Peyer's patch (tissue), 4 donors: ENCODE measurements at places on chromosomes 5 and 9.

- DNase-seq, result no peak
- no peaks in the 10 kb centered on the region for H3K4me1 ChIP-seq
- no peaks in the 10 kb centered on the region for H3K27me3 ChIP-seq
- no peak overlapping the region for H3K27ac ChIP-seq
These were observed 19.4 kb upstream of the FBXO38 start for GRCh38 chr5:148364343-148364742.

GRCh38 chr9:76744336-76744735, 19.9 kb upstream of the PCA3 start:
- no peak overlapping the region for H3K27ac ChIP-seq
- H3K4me3 ChIP-seq, result no peak overlapping the region
- no peaks in the 10 kb centered on the region for H3K36me3 ChIP-seq

GRCh38 chr5:59540366-59540765, 353.2 kb downstream of the PDE4D start:
- no peak overlapping the region for H3K27ac ChIP-seq
- peaks cover 25% of the 10 kb centered on the region for H3K4me1 ChIP-seq
- H3K27me3 ChIP-seq, result no peaks in the 10 kb centered on the region
- no peaks in the 10 kb centered on the region for H3K36me3 ChIP-seq
- no peak for DNase-seq

DNA sequence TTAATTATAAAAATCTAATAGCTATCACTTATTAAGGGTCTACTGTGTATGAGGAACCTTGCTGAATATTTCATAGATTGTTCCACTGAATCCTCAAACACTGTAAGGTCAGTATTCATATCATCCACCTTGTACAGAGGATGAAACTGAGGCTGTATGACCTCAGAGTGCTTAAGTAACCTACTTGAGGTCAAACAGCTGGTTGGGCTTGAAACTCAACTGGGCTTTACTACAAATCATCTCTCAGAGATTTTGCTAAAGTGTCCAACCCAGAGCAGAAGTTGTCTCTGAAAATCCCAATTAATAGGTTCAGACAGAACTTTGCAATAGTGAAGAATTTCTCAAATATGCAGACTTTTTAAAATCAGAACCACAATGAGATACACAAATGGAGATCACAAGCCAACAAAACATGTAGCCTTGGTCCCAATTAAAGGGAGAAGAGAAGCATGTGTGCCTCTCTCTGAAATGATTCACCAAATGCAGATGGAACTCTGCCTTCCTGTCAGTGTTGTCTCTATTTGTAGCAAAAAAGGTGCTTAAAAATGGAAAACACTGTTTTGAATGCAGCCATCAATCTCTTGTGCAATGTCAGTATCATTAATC, 131.4 kb downstream of the FAM114A2 start:
- H3K4me1 ChIP-seq, result no peaks in the 10 kb centered on the region
- H3K27ac ChIP-seq, result no peak overlapping the region
- no peak for DNase-seq
- no peak overlapping the region for H3K4me3 ChIP-seq

GRCh38 chr9:98365227-98365669, 109.8 kb upstream of the TBC1D2 start:
- no peak for DNase-seq
- H3K36me3 ChIP-seq, result no peaks in the 10 kb centered on the region
- no peak overlapping the region for H3K27ac ChIP-seq
- H3K4me1 ChIP-seq, result no peaks in the 10 kb centered on the region

DNA sequence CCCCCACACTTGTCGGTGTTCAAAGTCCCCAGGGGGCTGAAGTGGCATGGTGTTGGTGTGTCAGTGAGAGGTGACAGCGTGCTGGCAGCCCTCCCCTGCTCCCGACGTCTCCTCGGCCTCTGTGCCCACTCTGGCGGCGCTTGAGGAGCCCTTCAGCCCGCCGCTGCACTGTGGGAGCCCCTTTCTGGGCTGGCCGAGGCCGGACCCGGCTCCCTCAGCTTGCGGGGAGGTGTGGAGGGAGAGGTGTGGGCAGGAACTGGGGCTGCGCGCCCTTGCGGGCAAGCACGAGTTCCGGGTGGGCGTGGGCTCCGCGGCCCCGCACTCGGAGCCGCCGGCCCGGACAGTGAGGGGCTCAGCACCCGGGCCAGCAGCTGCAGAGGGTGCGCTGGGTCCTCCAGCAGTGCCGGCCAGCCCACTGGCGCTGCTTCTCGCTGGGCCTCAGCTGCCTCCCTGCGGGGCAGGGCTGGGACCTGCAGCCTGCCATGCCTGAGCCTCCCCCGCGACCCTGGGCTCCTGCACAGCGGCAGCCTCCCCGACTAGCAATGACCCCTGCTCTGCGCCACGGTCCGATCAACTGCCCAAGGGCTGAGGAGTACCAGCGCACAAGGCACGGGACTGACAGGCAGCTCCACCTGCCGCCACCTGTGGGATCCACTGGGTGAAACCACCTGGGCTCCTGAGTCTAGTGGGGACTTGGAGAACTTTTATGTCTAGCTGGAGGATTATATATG, 224.1 kb upstream of the RIOK2 start:
- no peaks in the 10 kb centered on the region for H3K27me3 ChIP-seq
- H3K4me3 ChIP-seq, result no peak overlapping the region
- no peak overlapping the region for H3K27ac ChIP-seq
- H3K4me1 ChIP-seq, result no peaks in the 10 kb centered on the region
- peak; percentile 29 for DNase-seq

- no peaks in the 10 kb centered on the region for H3K36me3 ChIP-seq
- DNase-seq, result no peak
- no peak overlapping the region for H3K27ac ChIP-seq
- H3K4me1 ChIP-seq, result no peaks in the 10 kb centered on the region
- H3K4me3 ChIP-seq, result no peak overlapping the region
These were observed 60.6 kb downstream of the PGM5 start for GRCh38 chr9:68416936-68417564.

- H3K4me1 ChIP-seq, result no peaks in the 10 kb centered on the region
- no peak overlapping the region for H3K4me3 ChIP-seq
- peaks cover 7% of the 10 kb centered on the region for H3K36me3 ChIP-seq
- no peak for DNase-seq
These were observed 33.4 kb upstream of the TRAF1 start for GRCh38 chr9:120960001-120960400.

GRCh38 chr9:71279151-71279739, 157.8 kb upstream of the TRPM3 start:
- H3K27me3 ChIP-seq, result no peaks in the 10 kb centered on the region
- H3K4me3 ChIP-seq, result no peak overlapping the region
- no peaks in the 10 kb centered on the region for H3K4me1 ChIP-seq
- H3K27ac ChIP-seq, result no peak overlapping the region
- no peak for DNase-seq
